SK-N-SH (cell line): ENCODE measurements at places on chromosomes 6 and 20.
A peak's percentile ranks its signal among the peaks of the same experiment; 100 is the strongest.

DNA sequence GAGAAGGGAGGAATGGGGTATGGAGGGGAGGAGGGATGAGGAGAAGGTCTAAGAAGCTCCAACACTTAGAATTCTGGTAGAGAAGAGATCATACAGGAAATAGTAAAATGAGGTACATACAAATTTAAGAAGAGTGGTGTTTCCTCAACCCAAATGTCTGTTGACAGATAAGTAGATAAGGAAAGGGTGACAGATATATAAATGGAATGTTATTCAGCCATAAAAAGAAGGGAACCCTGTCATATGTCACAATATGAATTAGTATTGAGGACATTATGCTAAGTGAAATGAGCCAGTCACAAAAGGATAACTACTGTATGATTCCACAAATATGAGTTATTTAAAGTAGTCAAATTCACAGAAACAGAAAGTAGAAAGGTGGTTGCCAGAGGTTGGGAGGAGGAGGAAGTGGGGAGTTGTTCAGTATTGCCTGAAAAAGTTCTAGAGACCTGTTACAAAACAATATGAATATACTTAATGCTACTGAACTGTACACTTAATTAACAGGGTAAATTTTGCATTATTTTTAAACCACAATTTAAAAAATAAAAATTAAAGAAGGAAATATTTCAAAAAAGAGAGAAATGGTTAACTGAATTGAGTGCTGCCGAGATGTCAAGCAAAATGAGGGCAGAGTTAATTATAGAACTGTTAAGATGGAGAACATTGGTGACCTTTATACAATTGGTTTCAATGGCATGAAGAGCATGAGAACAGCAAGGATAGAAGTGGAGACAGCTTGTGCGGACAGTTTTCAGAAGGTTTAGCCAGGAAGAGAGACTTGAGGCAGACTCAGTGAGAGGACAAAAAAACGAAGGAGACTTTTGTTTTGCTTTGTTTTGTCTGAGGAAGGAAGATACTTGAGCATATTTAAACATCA is 47.6 kb upstream of the ADGRF4 start:
- DNase-seq = no peak
- no peaks in the 10 kb centered on the region for H3K27me3 ChIP-seq
- H3K36me3 ChIP-seq = no peaks in the 10 kb centered on the region

DNA sequence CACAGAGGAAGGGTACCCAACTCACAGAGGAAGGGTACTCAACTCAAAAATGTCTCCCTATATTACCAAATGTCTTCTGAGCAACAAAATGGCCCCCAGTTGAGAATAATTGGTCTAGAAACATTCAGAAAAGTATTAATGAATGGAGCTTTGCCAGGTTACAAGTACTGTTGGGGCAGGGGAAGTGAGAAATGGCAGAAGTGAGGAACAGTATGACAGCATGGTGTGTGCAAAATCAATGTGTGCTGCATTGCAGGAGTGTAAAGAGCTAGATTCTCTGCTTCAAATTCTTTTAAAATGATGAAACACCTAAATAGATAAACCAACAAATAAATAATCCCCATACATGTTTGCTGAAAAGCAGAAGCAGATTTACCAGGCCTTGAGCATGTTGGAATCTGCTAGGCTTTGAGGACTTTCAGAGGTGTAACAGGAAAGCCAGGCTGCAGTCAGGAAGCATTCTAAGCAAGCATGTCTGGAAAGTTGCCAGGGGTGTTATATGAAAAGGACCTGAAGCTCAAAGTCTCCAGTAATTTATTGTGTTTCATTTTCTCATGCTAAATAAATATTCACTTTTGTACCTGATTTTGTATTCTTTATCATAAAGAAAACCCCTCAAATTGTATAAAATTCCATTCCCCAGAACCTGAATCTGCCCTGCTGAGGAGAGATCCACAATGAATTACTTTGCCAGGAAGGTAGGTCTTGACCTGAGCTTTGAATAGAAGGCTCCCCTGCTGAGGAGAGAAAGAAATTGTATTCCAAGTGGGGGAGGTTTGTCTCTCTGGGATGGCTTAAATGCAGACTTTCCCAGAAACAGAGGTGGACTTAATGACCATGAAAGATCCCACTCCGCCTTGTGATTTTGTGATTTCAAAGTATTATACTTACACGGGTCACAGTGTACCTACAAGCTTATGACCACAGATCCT is 265.0 kb upstream of the MARCKS start:
- H3K27me3 ChIP-seq = no peaks in the 10 kb centered on the region
- DNase-seq = no peak
- H3K27ac ChIP-seq = peak overlapping the region; percentile 35; the same call in 1 of the 2 replicates
- H3K4me1 ChIP-seq = peaks cover 2% of the 10 kb centered on the region
- no peaks in the 10 kb centered on the region for H3K36me3 ChIP-seq
- H3K4me3 ChIP-seq = no peak overlapping the region

DNA sequence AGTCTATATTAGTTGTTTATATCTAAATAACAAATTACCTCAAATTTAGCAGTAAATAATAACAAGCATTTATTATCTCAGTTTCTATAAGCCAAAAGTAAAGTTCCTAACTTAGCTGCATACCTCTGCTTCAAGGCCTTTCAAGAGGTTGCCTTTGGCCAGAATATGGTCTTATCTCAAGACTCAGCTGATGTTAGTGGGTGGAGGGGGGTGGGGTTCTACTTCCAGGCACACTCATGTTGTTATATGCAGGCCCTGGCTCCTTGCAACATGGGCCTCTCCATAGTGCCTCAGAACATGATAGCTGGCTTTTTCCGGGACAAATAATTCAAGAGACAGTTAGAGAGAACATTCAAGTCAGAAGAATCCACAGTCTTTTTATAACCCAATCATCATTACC is 266.0 kb downstream of the ADGRB3 start:
- no peaks in the 10 kb centered on the region for H3K36me3 ChIP-seq
- no peaks in the 10 kb centered on the region for H3K27me3 ChIP-seq
- H3K4me3 ChIP-seq = no peak overlapping the region
- no peak overlapping the region for H3K27ac ChIP-seq
- H3K4me1 ChIP-seq = no peaks in the 10 kb centered on the region

GRCh38 chr6:7534192-7534591 is 7.3 kb upstream of the DSP start:
- H3K4me1 ChIP-seq = peaks cover 3% of the 10 kb centered on the region; the same call in 1 of the 2 replicates
- no peak overlapping the region for H3K27ac ChIP-seq
- peaks cover 19% of the 10 kb centered on the region; the same call in 1 of the 2 replicates for H3K27me3 ChIP-seq
- no peaks in the 10 kb centered on the region for H3K36me3 ChIP-seq

GRCh38 chr6:168641446-168641845 is 200.5 kb downstream of the SMOC2 start:
- H3K36me3 ChIP-seq = no peaks in the 10 kb centered on the region
- H3K27me3 ChIP-seq = no peaks in the 10 kb centered on the region
- no peak for DNase-seq
- no peak overlapping the region for H3K27ac ChIP-seq

GRCh38 chr6:20900389-20901160 is 366.3 kb downstream of the CDKAL1 start:
- no peak for DNase-seq
- no peaks in the 10 kb centered on the region for H3K4me1 ChIP-seq
- H3K4me3 ChIP-seq = no peak overlapping the region
- H3K27ac ChIP-seq = no peak overlapping the region
- no peaks in the 10 kb centered on the region for H3K36me3 ChIP-seq

DNA sequence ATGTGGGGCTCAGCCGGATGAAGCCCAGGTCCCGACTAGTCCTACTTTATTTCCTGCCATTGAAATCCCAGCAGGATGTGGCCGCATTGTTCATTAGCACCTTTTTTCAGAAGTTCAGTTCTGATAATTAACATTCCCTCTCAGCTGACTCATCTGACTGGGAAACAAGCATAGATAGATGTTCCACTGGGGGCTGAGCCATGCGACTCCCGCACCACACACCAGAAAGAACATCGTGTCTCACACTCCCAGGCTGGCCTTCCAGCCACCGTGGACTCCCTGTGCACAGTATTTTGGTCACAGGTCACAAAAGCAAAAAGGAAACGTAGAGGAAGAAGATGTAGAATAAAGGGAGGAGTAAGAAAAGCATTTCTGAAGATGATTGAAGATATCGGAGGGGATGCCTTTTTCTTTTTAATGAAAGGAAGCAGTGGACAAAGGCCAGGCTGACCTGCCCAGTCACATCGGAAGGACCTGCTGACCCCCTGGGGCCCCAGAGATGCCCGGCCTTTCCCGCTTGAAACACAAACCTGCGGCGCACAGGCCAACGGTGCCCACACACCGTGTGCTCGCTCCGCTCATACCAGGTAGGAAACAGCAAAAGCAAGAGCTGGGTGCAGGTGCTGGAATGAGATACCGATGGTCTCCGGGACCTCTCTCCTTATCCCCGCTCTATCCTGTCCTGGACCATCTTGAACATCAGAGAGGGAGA is 11.8 kb downstream of the RPS6KA2 start:
- H3K4me3 ChIP-seq = no peak overlapping the region
- no peaks in the 10 kb centered on the region for H3K27me3 ChIP-seq
- peaks cover 78% of the 10 kb centered on the region for H3K4me1 ChIP-seq

DNA sequence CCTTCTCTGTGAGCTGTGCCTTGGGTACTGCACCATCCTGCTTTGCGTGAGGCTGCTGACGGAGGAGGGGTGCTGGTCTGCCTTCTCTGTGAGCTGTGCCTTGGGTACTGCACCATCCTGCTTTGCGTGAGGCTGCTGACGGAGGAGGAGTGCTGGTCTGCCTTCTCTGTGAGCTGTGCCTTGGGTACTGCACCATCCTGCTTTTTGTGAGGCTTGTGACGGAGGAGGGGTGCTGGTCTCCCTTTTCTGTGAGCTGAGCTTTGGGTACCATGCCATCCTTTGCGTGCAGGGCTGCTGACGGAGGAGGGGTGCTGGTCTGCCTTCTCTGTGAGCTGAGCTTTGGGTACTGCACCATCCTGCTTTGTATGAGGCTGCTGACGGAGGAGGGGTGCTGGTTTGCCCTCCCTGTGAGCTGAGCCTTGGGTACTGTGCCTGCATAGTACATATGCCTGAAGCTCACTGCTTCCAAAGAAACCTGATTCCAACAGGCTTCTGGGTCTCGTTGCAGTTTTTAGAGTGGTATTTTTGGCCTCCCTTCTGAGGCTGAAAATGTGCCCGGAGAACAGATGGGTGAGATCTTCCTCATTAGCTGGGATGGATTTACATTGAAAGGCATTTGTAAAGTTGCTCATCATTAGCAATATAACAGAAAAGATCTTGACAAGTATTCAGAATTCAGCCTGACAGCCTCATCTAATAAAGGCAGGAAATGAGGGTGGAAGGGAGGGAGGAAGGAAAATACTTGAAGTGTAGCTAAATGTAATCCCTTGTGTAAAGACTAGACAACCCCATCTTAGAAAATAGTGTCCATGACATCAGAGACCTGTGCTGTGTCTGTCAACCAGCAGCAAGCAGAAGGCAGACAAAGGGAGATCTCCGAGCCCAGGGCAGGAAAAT is 46.8 kb upstream of the UNC93A start:
- no peaks in the 10 kb centered on the region for H3K27me3 ChIP-seq
- H3K4me1 ChIP-seq = no peaks in the 10 kb centered on the region
- no peaks in the 10 kb centered on the region for H3K36me3 ChIP-seq
- H3K27ac ChIP-seq = no peak overlapping the region

DNA sequence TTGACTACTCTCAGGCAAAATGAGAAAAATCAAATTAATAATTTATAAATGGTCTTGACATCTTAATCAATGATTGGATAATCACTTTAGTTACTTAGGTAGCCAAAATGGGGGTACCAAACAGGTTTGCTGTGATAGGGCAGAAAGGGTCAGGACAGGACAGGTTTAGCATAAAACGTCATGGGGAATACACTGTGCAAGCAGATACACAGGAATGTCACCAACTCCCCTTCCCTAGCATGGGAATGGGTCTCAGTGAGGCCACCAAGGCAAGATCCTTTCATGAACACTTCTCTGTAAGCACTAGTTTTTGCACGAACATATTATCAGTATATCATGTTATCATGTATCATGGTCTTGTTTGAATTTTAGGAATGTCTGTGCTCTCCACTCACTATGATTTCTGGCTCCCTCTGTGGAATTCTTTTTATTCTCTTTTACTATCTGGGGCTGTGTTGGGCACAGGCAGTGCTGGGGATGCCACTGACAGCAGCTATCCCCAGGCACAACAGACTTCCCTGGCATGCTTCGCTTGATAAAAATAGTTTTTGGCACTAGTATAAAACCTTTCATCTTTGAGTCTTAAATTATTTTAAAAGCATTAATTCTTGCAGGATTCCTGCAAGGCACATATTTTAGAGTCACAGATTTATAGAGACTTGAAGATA is 18.3 kb downstream of the PTCHD4 start:
- H3K4me3 ChIP-seq = no peak overlapping the region
- DNase-seq = no peak
- H3K27ac ChIP-seq = peak overlapping the region; percentile 39

DNA sequence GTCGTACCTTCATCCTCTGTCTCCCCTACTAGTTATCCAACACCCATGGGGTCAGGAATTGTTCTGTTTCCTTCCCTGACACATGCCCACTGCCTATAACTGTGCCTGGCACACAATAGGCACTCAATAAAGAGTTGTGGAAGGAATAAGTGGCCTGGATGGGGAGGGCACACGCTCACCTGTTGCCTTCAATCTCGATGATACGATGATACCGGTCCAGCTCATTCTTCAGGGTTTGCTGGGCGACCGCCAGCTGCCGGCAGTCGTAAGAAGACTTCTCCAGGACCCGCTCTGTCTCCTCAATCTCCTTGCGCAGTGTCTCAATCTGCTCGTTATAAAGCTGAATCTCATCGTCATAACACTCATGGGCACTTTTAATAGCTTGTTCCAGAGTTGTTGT is 32.5 kb downstream of the BFSP1 start:
- H3K36me3 ChIP-seq = no peaks in the 10 kb centered on the region
- no peaks in the 10 kb centered on the region for H3K27me3 ChIP-seq
- H3K27ac ChIP-seq = no peak overlapping the region

DNA sequence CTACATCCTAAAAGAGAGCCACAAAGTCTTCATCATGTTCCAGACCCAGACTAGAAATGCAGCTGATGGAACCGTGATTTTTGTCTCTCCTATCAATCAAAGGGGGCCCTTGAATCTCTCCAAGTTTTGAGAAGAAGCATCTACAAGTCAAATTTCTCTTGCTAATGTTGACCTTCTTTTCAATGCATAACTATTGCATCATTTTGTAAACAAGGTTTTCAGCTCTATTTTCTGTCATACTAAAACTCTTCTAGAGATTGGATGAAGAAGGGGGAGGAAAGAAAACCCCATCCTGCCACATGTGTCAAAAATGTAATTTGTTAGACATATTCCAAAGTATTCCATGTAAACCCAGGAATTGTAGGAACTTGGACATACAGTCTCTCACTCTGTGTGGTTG is 169.2 kb downstream of the LMBRD1 start:
- H3K36me3 ChIP-seq = no peaks in the 10 kb centered on the region
- H3K4me1 ChIP-seq = no peaks in the 10 kb centered on the region
- H3K27ac ChIP-seq = no peak overlapping the region
- no peak overlapping the region for H3K4me3 ChIP-seq
- DNase-seq = no peak
